Stimulated activated CD4-positive, alpha-beta T cell treated with anti-CD3 and anti-CD28 coated beads, Interleukin-1b, Interleukin-23, amount 100 ng/mL, for 1 hour (primary cell): ENCODE measurements at places on chromosomes 2 and 18.

DNA sequence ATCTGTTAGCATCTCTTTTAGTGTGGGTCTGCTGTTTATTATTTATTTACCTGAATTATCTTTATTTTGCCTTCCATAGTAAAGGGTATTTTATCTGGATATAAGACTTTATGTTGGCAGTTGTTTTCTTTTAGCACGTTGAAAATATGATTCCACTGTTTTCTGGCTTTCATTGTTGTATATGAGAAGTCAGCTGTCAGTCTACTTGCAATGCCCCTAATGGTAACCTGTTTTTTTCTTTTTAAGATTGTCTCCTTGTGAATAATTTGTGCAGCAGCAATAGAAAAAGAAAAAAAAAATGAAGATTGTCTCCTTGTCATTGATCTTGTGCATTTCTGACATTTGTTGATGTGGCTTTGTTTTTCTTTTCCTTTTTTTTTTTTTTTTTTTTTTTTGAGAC is 27.2 kb downstream of the SNED1 start:
- no peak for DNase-seq

GRCh38 chr2:142926445-142926844 is 49.0 kb downstream of the KYNU start:
- no peak for DNase-seq

GRCh38 chr2:222568865-222569264 is 87.0 kb downstream of the FARSB start:
- DNase-seq = no peak

DNA sequence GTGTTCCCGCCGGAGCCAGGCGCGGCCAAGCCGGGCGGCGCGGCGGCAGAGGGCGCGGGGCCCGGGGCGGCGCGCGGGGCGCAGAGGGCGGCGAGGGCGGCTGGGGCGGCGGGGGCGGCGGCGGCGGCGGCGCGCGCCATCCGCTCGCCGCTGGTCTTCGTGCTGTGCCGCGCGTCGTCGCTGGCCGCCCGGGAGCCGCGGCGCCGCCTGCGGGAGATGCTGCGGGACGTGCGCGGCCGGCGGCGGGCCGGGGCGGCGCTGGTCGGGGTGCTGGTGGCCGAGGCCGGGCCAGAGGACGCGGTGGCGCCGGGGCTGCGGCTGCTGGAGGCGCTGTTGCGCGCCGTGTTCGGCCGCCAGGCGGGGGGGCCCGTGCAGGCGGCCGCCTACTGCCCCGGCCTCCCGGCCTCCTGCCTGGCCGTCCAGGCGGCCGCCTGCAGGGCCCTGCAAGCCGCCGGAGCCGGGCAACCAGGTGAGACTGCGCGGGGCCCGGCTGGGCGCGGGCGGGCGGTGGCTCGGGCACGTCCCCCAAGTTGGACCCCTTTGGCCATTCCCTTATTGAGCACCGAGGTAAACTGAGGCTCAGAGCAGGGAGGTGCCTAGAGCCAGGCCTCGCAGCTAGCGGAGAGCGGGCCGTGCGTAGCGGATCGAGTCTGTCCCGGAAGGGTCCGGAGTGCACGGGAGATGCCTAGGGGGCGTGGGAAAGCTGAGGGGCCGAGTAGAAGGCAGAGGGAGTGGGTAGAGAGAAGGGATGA is 584 bp downstream of the C2orf72 start:
- DNase-seq = no peak
